ENCODE measurements at places on chromosomes 5 and 9.

GRCh38 chr9:110590816-110591215 is 11.3 kb upstream of the SVEP1 start:
- no peak for DNase-seq

GRCh38 chr5:141155540-141156374 is 5.9 kb downstream of the PCDHB6 start:
- DNase-seq: no peak

GRCh38 chr5:177414481-177414880 is 5.1 kb upstream of the F12 start:
- DNase-seq: no peak

DNA sequence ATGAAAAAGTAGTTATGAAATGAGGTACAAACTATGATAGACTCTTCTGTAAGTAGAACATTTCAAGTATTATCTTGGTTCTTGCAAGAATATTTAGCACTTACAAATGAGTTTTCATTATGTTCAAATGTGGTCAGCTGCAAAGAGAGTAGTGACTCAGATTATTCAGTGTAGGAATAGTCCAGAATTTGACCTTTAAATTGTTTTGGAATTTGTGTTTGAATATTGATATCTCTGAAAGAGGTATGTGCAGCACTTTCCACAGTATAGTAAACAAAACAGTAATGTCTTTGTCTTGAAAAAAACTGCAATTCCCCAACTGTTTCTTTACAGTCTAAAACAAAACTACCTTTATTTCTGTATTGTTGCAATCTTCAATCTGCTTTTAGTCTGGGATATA is 56.1 kb downstream of the WDR70 start:
- DNase-seq: no peak

DNA sequence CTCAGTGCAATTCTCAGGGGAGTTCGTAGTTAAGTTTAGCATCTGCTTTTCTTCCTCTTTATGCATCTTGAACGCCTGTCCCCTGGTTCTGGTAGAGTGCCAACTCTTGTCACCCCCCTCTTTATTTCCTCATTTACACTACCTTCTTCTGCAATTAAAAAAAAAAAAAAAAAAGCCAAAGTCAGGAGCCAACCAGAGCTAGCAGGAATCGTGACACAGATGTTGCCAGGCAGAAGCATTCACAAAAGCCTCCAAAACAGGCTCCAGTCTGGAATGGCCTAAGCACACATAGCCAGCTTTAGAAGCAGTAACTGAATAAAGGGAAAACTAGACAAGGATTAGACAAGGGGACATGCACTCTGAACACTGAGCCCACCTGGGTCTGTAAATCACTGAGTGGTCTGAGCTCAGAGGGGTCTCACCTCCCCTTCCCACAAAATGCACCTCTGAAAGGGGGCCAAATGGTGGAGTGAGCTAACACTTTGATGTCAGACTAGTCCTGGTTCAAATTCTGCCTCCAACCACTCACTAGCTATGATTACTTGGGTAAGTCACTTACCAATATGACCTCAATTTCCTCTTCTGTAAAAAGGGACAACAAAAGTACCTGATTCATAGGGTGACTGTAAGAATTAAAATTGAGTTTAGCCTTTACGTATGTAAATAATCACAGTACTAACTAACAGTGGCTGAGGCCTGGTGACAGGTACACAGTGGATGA is 2.0 kb downstream of the CD74 start:
- DNase-seq: no peak

DNA sequence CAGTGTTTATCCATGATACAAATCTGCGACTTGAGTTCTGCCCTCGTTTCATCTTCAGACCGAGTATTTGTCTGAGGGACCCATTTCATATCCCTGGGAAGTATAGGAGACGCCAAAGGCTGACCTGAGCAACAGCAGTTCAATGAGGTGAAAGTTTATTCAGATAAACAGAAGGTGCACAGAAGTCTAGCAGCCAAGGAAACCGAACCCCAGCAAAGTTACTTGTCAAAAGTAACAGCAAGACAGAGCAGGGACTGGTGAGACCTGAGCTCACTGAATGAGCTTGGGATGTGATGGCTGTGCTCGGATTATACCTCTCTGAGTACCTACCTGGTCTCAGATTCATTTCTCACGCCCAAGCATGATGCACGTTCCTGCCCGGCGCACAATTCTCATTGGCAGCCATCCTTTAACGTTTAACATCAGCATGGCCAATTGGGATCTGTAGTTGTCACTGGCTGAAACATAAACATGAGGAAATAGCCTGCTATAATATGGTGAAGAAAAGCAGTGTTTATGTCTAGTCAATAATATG is 599 bp downstream of the LYRM7 start:
- DNase-seq: no peak

DNA sequence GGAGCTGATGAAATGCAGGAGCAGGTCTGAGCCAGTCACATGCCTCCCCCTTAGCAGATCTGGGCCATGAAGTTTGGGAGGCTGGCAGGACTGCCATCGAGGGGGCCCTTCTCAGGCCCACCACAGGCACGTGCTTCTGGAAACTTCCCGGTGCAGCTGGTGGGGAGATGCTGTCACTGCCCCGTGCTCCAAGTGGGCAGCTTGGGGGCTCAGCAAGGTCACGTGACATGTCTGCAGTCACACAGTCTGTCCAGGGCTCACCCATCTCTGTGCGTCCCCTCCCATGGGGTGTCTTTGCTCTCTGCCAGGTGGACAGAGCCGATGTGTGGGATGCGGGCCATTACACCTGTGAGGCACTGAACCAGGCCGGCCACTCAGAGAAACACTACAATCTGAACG is 79.4 kb upstream of the ASS1 start:
- DNase-seq: no peak

DNA sequence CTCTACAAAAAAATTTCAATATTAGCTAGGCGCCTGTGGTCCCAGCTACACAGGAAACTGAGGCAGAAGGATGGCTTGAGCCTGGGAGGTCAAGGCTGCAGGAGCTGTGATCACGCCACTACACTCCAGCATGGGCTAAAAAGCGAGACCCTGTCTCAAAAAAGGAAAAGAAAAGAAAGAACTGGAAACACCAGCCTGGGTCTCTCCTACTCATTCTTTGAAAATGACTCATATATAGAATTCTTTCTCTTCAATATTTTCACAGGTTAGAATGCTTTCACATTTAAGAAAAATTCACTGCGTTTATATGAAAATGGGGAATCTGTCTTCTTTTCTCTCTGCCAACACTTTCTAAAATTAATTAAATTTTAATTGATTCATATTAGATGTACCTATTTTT is 115.6 kb downstream of the TRPM6 start:
- DNase-seq: no peak

DNA sequence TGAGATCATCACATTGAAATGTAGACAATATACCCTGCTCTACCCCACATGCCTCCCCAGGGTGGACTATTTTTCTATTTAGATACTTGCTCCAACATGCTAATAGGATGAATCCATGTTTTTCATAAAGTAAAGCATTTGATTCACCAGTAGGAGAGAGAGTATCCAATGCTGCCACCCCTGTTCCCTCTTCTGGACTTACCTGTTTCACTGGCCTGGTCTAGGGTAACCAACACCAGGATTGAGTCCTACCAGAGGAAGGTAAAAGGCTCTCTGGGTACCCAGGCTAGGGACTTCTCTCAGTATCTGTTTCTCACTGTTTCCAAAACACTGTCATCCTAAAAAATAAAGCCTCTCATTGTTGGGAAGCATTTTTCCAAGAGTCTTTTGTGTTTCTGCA is 30.2 kb upstream of the GABRP start:
- no peak for DNase-seq

- DNase-seq: no peak
These were observed 61.5 kb downstream of the ZNF354C start for GRCh38 chr5:179121667-179122111.
